ENCODE measurements at places on chromosomes 16 and 17.
A peak's percentile ranks its signal among the peaks of the same experiment; 100 is the strongest.

GRCh38 chr16:51343411-51343810, 192.3 kb upstream of the SALL1 start:
- DNase-seq, result no peak

DNA sequence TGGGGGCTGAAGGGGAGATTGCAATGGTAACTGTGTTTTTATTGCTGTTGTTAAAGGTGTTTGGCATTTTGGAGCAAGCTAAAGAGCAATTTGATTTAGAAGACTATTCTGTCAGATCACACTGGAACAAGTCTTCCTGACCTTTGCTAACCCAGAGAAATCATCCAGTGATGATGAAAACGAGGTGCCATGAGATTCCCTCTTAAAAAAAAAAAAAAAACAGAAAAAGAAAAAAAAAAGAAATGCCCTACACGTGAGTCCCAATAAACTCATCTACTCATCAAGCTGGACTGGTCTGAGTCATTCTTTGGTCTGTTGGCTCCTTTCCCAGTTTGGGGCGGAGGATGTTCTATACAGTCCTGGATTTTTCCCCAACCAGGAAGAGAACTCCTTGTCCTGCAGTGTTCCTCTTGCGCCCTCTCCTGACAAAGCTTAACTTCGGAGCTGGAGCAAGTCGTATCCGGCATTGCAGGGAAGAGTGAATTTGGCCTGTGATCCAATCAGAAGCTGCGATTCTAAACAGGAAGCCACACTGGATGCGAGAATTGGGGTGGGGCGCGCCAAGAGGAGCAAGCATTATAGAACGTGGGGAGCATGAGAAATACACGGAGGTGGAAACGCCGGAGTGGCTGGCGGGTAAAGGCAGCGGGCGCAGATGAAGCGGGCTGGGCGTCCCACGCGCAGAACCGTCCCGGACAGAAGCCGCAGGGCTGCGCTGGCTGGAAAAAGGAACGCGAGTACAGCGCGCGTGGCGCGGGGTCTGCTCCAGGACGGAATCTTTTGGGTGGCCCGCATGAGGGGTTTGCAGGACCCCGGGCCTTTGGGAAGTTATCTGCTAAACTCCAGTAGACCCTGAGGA, 22.4 kb upstream of the CRYM start:
- DNase-seq, result peak; percentile 98

DNA sequence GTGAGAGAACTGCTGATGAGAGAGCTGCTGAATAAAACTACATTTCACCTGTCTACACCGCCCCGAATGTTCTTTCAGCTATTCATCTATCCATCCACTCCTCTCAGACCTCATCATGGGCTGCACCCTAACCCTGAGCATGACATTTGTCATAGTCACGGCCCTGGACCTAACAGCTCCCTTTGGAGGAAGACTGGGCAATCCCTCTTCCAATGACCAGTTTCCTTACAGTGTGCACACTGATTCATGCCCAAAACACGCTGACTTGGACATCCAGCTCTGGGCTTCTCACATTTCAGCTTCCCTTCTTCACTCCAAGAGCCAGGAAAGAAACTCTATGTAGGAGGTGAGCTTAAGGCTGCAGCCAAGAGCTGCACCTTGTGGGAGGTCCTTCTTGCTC, 41.8 kb upstream of the ARL4D start:
- no peak for DNase-seq

DNA sequence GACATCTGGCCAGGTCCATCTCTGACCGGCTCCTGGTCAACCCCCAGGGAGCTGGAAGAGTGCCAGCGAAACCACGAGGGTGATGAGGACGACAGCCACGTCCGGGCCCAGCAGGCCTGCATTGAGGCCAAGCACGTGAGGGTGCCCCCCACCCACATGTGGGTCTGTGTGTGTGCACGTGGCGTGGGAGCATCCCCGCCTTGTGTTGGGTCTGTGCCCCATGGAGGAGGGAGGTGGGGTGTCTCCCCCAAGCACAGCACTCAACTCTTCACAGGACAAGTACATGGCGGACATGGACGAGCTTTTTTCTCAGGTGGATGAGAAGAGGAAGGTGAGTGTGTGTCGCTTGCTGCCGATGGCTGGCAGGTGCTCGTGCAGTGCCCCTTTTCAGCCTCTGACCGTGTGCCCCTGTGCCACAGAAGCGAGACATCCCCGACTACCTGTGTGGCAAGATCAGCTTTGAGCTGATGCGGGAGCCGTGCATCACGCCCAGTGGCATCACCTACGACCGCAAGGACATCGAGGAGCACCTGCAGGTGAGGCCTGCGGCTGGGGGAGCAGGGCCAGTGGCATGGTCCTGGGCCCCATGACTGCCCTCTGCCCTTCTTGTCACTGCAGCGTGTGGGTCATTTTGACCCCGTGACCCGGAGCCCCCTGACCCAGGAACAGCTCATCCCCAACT, 1.7 kb downstream of the STUB1 start:
- DNase-seq, result no peak

DNA sequence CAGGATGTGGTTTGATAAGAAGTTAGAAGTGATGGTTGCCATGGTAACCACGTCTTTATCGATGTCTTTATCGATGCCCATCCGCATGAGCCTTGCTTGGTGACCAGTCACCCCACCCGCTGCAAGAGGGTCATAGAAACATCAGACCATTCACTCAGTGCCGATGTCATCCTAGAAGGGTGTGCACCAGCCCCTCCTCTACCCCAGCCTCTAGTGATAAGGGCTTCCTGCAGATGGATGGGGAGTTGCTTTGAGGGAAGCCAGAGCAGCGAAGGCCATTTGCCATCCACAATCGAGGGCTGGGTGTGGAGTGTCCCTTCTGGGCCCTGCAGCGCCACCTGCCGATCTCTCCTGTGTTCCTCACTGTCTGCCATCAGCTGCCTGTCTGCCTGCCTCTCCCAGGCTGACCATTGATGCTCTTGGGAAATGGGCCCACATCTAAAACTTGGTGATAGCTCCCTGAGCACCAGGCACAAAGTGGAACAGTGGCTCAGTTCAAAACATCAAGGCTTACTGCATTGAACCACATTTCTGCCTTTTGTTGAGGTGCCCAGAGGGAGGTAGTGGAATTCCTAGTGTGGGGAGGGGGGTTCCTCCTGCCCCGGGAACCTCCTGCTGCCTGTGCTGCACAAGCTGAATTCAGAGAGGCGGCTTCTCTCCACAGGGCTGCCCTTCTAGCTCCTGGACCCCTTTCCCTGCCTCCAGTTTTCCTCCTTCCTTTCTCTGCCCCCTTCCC, 8.9 kb downstream of the CALB2 start:
- peak; percentile 69 for DNase-seq

- no peak for DNase-seq
Measured at GRCh38 chr16:30760001-30760559, 1.8 kb downstream of the CFAP119 start.

GRCh38 chr16:87528690-87529579, 36.1 kb upstream of the ZCCHC14 start:
- peak; percentile 31 for DNase-seq

GRCh38 chr16:24372824-24373223, 116.7 kb downstream of the CACNG3 start:
- no peak for DNase-seq

- DNase-seq, result peak; percentile 87
Measured at GRCh38 chr16:30535777-30536190, 1.1 kb upstream of the ZNF747 start.

DNA sequence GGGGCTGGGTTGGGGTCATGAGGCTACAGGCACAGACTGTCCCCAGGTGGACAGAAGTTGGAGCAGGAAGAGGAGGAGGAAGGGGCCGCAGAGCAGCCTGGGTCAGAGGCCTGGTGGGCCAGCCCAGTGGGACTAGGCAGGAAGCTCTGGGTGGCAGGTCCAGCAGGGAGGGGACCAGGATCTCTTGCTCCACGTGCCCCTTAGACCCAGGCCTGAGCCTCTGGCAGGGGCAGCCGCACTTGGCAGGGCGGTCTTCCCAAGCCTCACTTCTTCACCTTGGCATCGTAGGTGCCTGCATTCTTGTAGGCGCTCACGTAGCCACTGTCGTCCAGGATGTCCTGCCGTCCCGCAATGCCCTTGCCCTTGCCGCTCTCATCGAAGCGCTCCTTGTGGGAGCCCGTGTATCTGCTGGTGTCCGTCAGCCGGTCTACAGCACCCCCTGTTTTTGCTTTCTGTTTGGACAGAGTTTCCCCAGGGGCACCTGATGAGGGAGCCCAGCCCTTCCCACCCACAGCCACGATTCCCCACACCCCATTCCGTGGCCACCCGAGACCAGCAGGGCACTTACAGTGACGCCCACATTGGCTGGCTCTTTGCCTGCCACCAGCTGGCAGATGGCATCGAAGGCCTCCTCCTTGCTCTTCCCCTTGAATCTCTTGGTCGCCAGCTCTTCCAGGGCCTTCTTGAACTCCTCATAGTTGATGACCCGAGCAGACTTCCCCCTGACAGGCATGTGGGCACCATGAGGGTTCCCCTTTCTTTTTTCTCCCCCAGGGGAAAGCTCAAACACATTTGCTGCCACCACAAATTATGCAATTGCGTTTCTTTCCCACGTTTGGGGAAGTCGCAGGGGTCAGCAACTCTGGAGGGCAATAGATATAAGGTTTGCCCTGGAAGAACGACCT, 3.1 kb downstream of the TPPP3 start:
- DNase-seq, result no peak

GRCh38 chr17:39231591-39232551, 6.1 kb upstream of the STAC2 start:
- DNase-seq, result peak; percentile 63

DNA sequence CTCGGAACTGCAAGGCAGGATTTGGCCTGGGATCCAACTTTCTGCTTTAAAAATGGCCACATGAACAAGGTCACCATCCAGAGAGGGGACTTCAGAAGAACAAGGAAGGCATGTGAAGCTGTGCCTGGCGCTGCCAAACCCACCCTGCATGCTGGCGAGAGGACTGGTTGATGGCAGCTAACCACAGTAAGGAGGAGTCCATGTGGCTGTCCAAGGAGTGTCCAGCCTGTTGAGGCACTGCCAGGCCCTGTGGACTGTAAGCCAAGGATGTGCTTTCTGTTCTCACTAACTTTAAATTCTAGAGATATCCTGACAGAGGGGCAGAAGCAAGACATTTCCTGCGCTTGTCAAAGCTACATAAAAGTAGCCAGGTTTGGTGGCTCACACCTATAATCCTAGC, 40.4 kb downstream of the CDK5R1 start:
- DNase-seq, result no peak

- DNase-seq, result no peak
Measured at GRCh38 chr17:36918211-36918691, 19.0 kb upstream of the LHX1 start.

GRCh38 chr17:78438271-78438691, 59.8 kb downstream of the PGS1 start:
- no peak for DNase-seq

DNA sequence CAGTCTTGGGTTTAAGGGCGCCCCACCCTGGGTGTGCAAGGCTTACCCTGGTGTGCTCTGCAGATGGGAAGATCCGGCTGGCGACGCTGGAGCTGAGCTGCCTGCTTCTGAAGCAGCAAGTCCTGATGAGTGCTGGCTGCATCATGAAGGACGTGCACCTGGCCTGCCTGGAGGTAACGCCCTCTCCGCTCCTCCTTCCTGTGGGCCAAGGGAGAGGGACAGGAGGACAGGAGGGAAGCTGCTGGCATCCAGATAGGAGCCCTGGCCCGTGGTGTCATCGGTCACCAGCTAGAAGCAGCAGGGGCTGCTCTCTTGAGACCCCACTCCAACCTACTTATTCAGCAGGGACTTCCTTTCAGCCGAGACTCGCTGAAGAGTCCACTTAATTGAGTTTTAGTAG, 97.8 kb downstream of the CLEC16A start:
- no peak for DNase-seq

GRCh38 chr17:10144456-10144855, 54.0 kb downstream of the GAS7 start:
- no peak for DNase-seq

DNA sequence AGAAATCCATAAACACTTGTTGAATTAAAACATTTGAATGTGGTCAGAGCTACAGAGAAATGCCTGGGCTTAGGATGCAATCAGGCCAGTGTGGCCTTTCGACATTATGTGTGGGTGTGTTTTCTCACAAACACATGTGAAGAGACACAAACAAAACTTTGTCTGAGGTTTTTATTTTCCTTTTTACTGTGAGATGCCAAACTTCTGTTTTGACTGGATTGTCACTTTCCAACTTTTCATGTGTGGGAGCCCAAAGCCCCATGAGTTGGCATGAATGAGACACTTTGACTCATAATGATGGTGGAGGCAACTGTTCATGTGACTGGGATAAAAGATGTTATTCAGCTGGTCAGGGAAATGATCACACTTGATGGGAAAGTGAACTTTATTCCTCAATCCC, 71.9 kb upstream of the GAS7 start:
- no peak for DNase-seq

GRCh38 chr17:50181591-50182560, 16.1 kb downstream of the SGCA start:
- DNase-seq, result no peak

- DNase-seq, result no peak
Measured at GRCh38 chr16:70696952-70697593, 11.2 kb upstream of the MTSS2 start.

- peak; percentile 25 for DNase-seq
Measured at GRCh38 chr17:60087882-60088669, 9.4 kb upstream of the HEATR6 start.

DNA sequence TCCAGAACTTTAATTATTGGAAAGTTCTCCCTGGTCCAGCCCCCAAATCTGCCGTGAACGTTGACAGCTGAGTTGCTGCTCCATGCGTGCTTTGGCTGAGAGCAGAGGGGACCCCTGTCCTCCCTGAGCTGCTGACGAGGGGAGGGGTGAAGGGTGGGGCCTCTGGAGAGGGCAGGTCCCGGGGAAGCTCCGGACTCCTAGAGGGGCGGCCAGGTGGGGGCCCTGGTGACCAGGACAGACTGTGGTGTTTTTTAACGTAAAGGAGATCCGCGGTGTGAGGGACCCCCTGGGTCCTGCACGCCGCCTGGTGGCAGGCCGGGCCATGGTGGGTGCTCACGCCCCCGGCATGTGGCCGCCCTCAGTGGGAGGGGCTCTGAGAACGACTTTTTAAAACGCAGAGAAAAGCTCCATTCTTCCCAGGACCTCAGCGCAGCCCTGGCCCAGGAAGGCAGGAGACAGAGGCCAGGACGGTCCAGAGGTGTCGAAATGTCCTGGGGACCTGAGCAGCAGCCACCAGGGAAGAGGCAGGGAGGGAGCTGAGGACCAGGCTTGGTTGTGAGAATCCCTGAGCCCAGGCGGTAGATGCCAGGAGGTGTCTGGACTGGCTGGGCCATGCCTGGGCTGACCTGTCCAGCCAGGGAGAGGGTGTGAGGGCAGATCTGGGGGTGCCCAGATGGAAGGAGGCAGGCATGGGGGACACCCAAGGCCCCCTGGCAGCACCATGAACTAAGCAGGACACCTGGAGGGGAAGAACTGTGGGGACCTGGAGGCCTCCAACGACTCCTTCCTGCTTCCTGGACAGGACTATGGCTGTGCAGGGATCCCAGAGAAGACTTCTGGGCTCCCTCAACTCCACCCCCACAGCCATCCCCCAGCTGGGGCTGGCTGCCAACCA, at the start of gene MC1R:
Gene MC1R (plus strand): TSS at position 410 of the 895 bp plus-strand sequence. CDS start 397 bp downstream, at position 807.
- DNase-seq, result peak; percentile 72

DNA sequence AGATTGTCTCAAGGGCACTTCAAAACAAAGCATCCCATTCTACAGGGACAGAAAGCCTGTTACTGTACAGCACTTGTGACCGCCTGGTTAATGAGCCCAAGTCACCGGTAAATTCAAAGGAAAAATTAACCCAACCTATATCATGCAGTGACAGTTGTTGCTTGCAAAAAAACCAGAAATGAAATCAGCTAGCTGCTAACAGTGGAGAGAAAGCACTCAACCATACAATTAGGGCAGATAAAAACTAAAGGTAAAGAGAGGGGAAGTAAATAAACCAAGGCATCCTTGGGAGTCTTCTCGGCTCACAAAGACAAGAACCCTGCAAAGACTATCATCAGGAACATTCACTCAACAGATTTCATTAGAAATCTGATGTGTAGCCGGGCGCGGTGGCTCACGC, 5.9 kb downstream of the RETREG3 start:
- DNase-seq, result no peak

All from hepatocyte (in vitro differentiated cells).